ENCODE measurements at places on chromosomes 6 and 20.

- no peak for DNase-seq
These were observed 15.7 kb downstream of the SLC23A2 start for GRCh38 chr20:4985658-4986057.

DNA sequence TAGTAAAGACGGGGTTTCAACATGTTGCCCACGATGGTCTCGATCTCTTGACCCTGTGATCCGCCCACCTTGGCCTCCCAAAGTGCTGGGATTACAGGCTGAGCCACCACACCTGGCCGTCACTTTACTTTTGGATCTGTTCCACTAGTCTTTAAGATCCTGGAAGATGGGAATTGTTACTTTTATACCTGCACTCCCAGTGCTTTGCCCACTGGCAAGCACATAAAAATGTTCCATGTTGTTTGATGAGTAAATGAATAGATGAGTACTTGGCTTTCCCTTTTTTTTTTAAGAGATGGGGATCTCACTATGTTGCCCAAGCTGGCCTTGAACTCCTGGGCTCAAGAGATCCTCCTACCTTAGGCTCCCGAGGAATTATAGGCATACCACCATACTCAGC, 84.8 kb upstream of the SASH1 start:
- no peak for DNase-seq

GRCh38 chr6:53325785-53326184, 23.0 kb downstream of the ELOVL5 start:
- DNase-seq: no peak

- DNase-seq: no peak
These were observed 56.7 kb downstream of the TRERF1 start for GRCh38 chr6:42394881-42395620.

GRCh38 chr20:4444404-4444803, 277.3 kb upstream of the PRND start:
- DNase-seq: no peak

DNA sequence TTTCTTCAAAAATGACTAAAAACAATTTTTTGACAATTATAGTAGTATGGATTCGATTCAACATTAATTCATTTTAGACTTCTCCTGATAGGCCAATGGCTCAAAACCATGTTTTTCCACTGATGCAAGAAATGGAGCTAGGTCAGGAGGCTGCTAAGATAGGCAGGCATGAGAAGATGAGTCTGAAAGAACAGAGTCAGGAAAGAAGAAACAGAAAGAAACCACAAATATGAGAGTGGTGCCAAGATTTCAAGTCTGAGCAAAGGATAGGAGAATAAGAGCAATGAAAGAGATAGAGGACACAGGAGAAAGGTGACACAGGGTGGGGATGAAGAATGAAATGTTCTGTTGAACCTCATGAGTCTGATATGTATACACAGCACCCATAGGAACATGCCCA, 112.2 kb downstream of the TASP1 start:
- DNase-seq: peak; percentile 5

DNA sequence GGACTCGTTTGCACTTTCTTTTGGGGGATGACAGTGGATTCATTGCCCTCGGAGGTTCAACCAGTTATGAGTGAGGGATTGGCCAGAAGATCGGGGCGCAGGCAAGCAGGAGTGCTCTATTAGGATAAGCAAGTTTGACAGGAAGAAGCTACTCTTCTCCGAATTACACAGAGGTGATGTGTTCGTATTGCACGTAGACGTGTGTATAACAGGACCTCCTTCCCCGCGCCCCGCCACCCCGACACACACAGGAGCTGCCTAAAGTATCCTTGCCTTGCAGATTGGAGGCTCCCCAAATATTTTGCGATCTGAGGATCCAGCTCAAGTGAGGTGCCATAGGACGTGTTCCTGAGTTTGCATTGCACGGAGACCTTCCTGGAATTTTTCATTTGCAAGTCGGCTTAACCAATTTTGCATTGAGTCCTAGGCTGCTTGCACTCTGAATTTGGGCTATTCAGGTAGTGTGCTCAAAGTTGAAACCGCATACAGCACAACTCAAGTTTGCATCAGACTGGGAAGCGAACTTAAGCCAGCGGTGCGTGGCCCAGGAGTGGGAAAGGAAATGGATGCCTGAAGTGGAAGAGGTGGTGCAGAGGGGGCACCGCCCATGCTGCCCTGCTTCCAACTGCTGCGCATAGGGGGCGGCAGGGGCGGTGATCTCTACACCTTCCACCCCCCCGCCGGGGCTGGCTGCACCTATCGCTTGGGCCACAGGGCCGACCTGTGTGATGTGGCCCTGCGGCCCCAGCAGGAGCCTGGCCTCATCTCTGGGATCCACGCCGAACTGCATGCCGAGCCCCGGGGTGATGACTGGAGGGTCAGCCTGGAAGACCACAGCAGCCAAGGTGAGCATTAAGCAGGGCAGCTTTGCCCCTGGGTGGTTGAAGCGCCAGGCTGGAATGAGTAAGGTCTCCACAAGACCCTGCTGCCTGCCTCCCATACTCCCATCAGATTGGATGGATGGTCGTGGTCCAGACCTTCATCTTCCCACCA, 770 bp downstream of the TCF19 start:
- DNase-seq: no peak

- DNase-seq: no peak
These were observed 186.8 kb upstream of the RREB1 start for GRCh38 chr6:6920987-6921313.

- DNase-seq: peak; percentile 7
These were observed 52.5 kb downstream of the MMUT start for GRCh38 chr6:49410564-49410963.

DNA sequence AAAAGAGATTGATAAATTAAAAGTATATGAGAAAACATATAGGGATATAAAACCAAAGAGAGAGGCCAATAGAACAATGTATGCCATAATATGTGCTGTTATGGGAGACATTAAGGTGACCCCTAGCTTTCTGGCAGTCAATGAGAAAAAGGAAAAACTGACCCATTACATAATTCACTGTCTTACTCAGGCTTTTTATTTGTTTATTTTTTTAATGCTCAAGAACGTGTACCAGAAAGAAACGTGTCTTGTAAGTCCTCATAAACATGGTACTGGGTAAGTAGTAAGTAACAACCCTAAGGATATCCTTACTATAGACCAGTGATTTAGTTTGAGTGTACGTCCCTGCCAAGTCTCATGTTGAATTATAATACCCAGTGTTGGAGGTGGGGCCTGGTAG, 160.8 kb upstream of the PHACTR1 start:
- no peak for DNase-seq

Measured in cardiac muscle cell (in vitro differentiated cells and primary cell).